ENCODE measurements at places on chromosomes 3 and 15. TPM values are rescaled to one million over a fixed set of nuclear protein-coding genes. Genes with fewer than 3 reads are reported as not detected.

The NIPA2 gene
- 54.9 TPM for total RNA-seq

The MTMR10 gene
- 14.2 TPM for total RNA-seq

The CCDC191 gene
- total RNA-seq: 1.8 TPM

The AMT gene
- total RNA-seq: 0.71 TPM

The TRIM59 gene
- total RNA-seq: 15.5 TPM

The TKT gene
- 567 TPM for total RNA-seq

The NECTIN3 gene
- total RNA-seq: 43.1 TPM

The MINDY2 gene
- total RNA-seq: 15.3 TPM

The CFAP20DC gene
- 1.6 TPM for total RNA-seq

The GOLGA6L10 gene
- 0.28 TPM for total RNA-seq

The SPINT1 gene
- 0.18 TPM for total RNA-seq

The SNX22 gene
- total RNA-seq: 0.18 TPM

The RARB gene
- total RNA-seq: 10.3 TPM

The FSIP1 gene
- 1.7 TPM for total RNA-seq

The GHSR gene
- total RNA-seq: not detected

The EPB42 gene
- not detected for total RNA-seq

The STX19 gene
- total RNA-seq: not detected

The PLSCR1 gene
- 44.5 TPM for total RNA-seq

The SETMAR gene
- total RNA-seq: 8.8 TPM

The C3orf20 gene
- 0.09 TPM for total RNA-seq

The CGNL1 gene
- total RNA-seq: 0.28 TPM

Data from smooth muscle cell of bladder (primary cell).